ENCODE measurements at places on chromosomes 7 and 10.

DNA sequence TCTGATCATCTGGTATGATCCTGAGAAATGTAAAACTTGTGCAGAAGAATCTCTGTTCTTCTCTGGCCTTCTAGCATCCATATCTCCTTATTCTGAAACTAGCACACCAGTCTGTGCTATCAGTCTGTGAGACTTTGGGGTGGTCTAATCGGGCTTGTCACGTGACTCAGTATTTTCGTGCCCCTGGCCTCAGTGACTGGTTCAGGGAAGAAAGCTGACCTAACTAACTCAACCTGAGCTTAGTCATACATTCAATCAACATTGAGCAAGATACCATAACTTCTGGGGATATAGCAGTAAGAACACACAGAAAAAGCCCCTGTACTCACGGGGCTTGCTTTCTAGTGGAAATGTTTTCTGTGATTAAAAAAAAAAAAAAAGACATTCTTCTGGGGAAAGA is 109.3 kb downstream of the DKK1 start:
- DNase-seq, result no peak

GRCh38 chr7:41439515-41439879 is 263.4 kb downstream of the INHBA start:
- DNase-seq, result no peak

DNA sequence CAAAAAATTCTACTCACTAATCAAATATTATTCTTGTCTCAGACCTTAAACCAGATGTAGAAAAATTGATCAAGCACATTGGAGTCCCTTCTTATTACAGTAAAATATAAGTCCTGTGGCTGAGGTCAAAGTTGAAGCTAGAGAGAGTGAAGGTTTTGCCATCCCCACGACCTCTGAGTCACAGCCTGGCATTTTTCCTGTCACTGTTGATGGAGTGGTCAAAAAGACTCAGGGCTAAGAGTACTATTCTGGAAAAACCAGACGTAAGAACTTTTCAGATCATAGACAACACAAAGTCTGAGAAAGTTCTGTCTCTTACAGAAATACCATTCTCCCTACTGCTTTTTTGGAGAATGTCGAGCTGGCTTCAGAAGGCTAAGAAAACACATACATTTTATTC is 323.7 kb upstream of the ANKRD30A start:
- no peak for DNase-seq

GRCh38 chr10:112687647-112688046 is 240.6 kb downstream of the VTI1A start:
- DNase-seq, result no peak

DNA sequence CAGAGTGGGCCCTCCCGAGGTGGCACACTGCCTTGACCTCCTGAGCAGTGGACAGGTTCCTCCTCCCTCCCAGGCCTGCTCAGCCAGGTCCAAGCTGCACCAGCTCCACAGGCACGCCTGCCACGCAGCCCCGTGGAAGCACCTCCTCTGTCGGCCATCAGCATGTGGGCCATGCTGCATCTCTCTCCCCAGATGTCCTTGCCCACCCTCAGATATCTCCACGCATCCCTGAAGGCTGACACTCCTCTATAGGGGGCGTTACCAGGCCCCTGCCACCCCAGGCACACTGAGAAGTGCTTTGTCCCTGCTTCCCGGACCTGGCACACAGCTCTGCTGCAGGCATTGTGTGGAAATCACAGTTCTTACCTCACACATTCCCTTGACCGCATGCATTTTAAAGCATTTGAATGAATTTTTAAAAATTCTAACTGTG is 598.5 kb downstream of the SDK1 start:
- DNase-seq, result no peak

- peak; percentile 8 for DNase-seq
These were observed 84.0 kb downstream of the NRBF2 start for GRCh38 chr10:63217120-63217605.

GRCh38 chr10:8873310-8873709 is 818.8 kb downstream of the GATA3 start:
- no peak for DNase-seq

GRCh38 chr7:67462781-67463191 is 466.2 kb downstream of the TYW1 start:
- DNase-seq, result no peak

- DNase-seq, result no peak
These were observed 261.0 kb upstream of the KLF6 start for GRCh38 chr10:4046030-4046429.

- DNase-seq, result no peak
These were observed 4.7 kb downstream of the CPA1 start for GRCh38 chr7:130384841-130385599.

GRCh38 chr7:3033581-3033980 is 10.1 kb downstream of the CARD11 start:
- DNase-seq, result no peak

- DNase-seq, result no peak
These were observed 237.7 kb upstream of the TMEM72 start for GRCh38 chr10:44673245-44673983.

DNA sequence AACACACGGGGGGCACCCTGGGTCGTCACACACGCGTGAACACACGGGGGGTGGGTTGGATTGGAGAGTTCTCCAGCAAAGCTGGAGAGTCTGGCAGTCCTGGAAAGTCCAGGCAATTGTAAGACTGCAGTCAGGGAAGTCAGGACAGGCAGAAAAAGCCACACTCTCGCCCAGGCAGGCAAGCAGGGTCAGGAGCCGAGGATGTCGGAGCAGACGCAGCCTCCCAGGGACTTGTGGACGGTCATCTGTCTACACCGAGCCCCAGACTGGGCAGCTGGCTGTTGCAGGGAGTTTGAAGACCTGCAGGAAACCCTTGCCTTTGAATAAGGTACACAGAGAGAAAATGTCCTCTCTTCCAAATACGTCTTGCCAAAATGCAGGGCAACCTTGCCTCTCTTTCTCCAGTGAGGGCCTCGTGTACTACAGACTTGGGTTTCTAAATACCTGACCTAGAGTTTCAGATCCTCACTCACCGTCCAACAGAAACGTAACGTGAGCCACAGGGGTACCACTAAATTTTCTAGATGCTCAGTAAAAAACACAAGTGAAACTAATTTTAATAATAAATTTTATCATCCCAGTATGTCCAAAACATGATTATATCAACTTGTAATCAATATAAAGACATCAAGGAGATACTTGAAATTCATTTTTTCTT is 176.7 kb downstream of the ADARB2 start:
- no peak for DNase-seq

DNA sequence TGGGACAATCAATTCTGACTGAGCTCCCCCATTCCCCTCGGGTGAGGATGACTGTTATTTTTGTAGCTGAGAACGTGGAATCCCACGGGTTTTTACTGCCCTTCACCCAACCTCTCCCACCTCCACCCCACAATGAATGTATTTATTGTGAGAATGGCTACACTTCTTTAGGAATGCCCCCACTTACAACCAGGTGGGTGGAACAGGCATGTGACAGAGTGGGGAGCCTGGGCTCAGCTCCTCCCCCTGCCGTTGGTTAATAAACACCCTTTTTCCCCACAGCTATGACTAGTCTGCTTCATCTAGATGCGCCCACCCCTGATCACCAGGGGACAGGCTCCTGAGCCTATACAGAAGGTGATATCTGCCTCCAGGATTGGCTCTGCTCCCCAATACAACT is 2.0 kb downstream of the MRPL43 start:
- DNase-seq, result no peak

DNA sequence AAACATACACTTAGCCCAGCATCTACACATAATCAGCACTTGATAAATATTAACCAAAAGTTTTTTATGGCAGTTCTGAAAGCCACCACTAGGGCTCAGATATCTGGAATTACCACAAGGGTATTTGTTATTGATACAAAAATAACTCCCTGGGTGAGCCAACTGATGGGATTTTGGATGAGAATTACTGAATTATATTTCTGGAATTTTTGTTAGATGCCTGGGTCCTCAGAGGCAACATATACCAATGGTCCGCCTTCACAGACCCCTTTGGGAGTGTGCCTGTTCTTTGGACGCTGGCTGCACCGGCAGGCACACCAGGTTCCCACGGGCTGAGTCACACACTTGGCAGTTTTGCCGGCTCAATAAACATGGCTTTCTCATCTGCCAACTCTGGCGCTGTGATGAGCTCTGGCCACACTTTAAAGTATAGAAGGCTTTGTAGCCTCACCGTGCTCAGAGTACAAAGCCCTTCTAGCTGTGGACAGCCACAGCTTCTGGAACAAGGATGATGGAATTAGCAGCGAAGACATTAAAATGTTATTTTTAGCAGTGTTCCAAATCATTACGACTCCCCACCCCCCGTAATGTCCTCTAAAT is 24.5 kb upstream of the EEPD1 start:
- DNase-seq, result peak; percentile 15

DNA sequence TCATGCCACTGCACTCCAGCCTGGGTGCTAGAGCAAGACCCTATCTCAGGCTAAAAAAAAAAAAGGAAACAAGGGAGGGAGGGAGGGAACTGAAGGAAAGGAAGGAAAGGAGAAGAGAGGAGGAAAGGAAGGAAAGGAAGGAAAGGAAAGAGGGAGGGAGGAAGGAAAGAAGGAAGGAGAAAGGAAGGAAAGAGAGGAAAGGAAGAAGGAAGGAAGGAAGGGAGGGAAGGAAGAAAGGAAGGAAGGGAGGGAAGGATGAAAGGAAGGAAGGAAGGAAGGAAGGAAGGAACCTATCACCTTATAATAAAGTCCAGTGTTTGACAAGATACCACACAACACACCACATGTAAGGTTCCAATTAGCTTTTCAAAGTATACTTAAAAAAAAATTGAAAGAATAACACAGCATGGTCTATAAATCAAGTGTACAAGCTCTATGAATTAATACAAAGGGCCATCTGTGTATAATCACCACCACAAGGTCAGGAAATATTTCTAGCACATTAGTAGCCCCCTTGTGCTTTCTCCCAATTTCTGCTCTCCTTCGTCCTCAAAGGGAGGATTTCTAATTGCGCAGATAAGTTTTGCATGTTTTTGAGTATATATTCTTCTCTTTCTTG is 26.4 kb downstream of the RNF216 start:
- DNase-seq, result no peak

- DNase-seq, result no peak
These were observed 97.0 kb upstream of the ODAD2 start for GRCh38 chr10:28095791-28096378.

DNA sequence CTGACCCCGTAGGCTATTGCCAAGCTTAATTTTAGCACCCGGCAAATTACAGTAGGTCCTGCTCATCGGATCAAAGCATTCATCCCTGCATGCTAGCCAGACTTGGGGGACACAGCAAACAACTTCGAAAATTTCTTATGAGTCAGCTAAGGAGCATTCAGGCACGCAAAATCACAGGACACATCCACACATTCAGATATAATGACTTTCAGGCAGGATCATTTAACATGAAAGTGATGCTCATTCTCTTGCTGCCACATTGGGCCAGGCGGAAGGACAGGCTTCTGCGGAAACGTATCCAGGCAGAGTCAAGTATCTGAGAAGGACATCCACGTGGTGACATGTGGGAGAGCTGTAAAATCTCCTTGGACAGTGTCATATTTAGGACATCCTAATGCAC is 474.0 kb upstream of the NRP1 start:
- no peak for DNase-seq

DNA sequence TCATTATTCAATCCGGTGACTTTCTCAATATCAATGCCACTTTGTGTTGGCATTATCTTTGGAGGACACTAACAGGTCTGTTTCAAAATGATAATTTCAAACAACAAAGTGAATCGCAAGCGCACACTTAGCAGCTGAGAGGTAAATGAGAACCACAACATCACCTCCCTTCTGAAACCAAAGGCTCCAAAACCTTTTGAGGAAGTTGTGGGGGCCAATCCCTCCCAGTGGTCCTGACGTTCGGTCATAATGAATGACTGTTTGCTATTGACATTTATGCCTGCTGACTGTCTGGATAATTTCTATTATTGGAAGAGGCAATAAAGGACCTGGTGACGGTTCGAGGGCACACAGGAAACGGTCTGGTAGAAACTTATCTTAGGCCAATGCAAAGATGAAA is 1.8 kb downstream of the ADARB2 start:
- no peak for DNase-seq

DNA sequence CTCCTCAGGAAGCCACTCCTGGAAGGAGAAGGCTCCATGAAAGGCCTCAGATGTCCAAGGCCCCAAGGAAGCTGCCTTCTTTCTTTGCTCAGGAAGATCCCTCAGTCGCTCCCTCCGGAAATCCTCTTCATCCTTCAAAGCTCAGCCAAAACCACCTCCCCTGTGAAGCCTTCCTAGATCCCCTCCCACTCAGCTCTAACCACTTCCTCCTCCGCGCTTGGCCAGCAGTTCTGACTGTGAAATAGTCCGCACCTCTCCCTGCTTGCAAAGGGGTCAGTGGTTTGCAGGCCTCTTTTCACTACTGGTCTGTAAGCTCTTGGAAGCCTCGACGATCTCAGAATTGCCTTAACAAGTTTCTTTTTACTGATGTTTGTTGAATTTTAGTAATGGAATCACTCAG is 23.9 kb downstream of the PYROXD2 start:
- no peak for DNase-seq

All from NCI-H2081 treated with DMSO at 0.1 percent for 48 hours (cell line).